ENCODE measurements at places on chromosomes 7 and 10.

- no peak for DNase-seq
Measured at GRCh38 chr7:48389977-48390376, 218.7 kb downstream of the ABCA13 start.

DNA sequence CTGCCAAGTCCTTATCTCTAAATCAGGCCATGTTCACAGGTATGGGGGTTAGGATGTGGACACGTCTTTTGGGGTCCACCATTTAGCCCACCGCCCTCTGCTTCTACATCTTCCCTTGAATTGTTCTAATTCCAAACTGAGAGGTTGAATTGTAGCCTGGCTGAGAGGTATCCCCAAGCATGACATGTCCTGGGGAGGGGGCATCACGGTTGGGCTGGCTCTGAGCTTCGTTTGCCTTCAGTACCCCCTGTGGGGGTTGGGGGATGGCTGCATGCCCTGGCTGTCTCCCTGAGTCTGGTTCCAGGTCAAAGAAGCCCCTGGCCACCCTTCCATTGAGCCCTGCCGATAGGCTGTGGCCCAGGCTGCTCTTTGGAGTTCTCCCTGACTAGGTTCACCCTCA is 204.6 kb downstream of the GLRX3 start:
- DNase-seq: no peak

GRCh38 chr10:131886237-131886636 is 14.6 kb upstream of the PPP2R2D start:
- DNase-seq: no peak

- no peak for DNase-seq
Measured at GRCh38 chr7:129264534-129264933, 39.7 kb downstream of the AHCYL2 start.

- peak; percentile 93 for DNase-seq
Measured at GRCh38 chr10:102835007-102835482, 2.2 kb downstream of the CYP17A1 start.

DNA sequence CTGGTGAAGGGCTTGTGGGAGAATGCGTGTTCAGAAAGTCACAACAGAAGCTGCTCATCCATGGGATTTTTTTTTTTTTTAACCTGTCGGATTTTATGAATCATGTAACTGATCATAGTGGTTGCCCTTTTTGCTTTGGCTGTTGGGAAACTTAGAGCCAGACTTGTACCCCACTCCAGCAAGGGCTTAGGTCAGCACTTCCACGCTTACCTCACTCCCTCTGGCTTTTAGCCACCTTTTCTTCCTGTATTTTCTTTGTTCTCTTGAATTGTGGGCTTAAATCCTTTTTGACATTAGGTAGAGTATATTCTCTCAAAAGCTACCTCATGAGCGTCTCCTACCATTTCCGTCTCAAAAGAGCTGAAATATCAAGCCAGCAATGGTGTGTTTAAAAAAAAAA is 113.6 kb upstream of the BTBD16 start:
- DNase-seq: no peak

- no peak for DNase-seq
Measured at GRCh38 chr7:4057289-4057616, 624.8 kb upstream of the FOXK1 start.

- no peak for DNase-seq
Measured at GRCh38 chr7:732094-732541, 5.0 kb upstream of the PRKAR1B start.

- DNase-seq: no peak
Measured at GRCh38 chr7:12066004-12066403, 145.1 kb upstream of the TMEM106B start.

- no peak for DNase-seq
Measured at GRCh38 chr7:45404622-45405021, 169.5 kb upstream of the ADCY1 start.

GRCh38 chr10:4609251-4609650 is 216.8 kb upstream of the AKR1E2 start:
- DNase-seq: no peak

GRCh38 chr7:30710669-30711068 is 28.4 kb upstream of the CRHR2 start:
- no peak for DNase-seq

DNA sequence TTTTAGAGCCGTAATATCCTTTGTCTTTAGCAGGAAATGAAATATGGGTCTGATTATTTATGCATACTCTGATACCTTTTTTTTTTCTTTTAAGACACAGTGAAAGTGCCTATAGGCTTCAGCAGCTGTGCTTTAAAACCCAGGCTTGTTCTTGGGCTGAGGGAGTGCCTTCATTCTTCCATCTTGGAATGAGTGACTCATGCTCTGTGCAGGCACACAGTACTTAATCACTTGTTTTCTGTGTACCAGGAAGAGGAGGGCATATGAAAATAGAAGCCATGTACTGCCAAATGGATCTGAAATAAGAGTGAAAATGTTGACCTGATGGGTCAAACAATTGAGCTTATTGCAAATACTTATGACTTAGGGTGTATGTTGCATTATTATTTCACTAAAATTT is 12.0 kb downstream of the INPP5F start:
- DNase-seq: no peak

All from Karpas-422 (cell line).